AG09319 (cell line): ENCODE measurements at places on chromosomes 2 and 18.

GRCh38 chr2:64342195-64343099 lies 111.5 kb upstream of the LGALSL start:
- no peak for DNase-seq

GRCh38 chr2:168147830-168148794 lies 99.3 kb downstream of the STK39 start:
- DNase-seq: no peak

GRCh38 chr2:147636238-147636882 lies 208.5 kb upstream of the ACVR2A start:
- DNase-seq: peak; percentile 42

GRCh38 chr2:159613651-159614285 lies 2.6 kb downstream of the BAZ2B start:
- no peak for DNase-seq

DNA sequence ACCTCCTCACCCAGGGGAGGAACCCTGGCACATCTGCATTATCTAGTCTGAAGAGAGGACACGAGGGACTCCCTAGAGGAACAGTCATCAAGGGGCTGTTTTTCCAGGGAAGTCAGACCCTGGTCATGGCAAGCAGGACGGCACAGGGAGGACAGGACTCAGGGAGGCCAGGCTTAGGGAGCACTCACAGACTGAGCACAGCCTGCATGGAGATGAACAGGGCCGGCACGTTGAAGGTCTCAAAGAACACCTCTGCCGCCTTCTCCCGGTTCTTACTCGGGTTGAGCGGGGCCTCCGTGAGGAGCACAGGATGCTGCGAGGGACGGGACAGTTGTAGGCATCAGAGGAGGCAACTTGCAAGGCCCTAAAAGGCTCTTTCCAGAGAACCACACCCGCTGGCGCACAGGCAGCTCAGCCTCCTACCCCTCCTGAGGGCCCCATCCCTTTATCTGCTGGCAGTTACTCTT lies 5.1 kb downstream of the ACTR1B start:
- DNase-seq: no peak

GRCh38 chr2:172100935-172101820 lies 1.5 kb downstream of the DLX2 start:
- DNase-seq: no peak

DNA sequence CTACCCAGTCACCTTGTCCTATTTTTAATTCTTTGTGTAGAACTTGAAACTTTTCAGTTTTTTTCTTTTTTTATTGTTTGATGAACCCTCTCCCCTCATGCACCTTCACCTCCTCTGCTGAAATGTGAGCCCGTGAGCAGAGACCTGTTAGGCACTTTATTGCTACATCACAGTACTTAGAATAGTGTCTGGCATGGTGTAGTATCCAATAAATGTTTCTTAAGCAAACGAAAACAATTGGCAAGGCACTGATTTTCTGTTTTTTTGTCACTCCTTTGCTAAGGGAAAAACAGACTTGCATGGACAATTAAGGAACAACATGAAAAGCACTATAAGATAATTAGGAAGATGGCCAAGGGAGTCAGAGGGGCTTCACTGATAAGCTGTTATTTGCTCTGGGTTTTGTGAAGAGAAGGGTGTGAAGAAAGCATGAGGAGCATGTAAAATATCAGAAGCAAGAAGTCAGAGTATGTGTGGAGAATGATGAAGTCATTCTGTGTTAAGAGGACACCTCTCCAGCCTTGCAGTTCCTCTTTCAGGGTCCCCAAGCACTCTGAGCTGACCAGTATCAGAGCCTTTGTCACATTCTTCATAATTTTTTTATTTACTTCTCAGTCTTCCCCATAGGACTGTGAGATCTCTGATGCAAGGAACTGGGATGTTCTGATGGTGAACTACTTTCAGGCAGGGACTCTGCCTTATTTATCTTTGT lies 99.7 kb upstream of the CAVIN2 start:
- no peak for DNase-seq

DNA sequence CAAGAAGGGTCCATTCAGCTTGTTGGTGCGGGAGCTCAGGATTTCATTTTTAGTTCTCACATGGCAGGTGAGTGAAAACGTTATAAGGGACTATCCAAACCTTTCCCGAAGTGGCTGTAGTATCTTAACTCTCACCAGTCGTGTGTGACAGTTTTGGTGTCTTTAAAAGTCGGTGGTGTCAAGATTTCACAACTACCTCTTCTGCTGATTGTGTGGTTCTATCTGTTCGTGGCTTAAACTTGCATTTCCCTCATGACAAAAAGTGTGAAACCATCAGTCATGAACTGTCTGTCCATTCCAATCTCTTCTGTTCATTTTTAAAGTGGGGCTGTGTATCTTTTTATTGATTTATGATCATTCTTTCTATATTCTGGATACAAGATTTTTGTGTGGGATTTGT lies 3.8 kb upstream of the AQP12B start:
- no peak for DNase-seq

DNA sequence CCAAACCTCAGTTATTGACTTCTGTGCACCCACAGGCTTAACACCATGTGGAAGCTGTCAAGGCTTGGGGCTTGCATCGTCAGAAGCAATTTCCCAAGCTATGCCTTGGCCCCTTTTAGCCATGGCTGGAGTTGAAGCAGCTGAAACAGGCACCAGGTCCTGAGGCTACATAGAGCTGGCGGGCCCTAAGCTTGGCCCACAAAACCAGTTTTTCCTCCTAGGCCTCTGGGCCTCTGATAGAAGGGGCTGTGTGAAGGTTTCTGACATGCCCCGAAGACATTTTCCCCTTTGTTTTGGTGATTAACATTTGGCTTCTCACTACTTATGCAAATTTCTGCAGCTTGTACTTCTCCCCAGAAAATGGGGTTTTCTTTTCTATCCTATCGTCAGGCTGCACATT lies 9.1 kb upstream of the TMX3 start:
- no peak for DNase-seq

- no peak for DNase-seq
These were observed 873.7 kb downstream of the CNTNAP5 start for GRCh38 chr2:124898827-124899226.

GRCh38 chr2:200786826-200787225 lies 24.9 kb upstream of the BZW1 start:
- no peak for DNase-seq

DNA sequence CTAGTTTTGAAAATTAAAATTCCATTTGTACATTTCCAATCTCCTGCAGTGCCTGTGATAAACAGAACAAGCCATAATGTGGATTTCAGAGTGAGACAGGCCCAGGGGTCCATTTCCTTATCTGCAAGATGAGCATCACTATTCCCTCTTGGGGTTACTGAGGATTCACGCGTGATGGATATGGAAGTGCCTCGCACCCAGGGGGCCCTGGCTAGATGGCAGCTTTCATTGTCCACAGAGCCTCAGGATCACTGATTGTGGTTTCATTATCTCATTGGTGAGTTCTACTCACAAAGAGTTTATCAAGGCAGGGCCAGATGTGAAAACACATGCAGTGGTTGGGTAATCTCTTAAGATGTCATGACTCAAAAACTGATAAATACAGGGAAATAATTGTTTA lies 11.6 kb downstream of the CNGA3 start:
- DNase-seq: no peak

- DNase-seq: no peak
These were observed 9.7 kb downstream of the SNED1 start for GRCh38 chr2:241007880-241008710.

DNA sequence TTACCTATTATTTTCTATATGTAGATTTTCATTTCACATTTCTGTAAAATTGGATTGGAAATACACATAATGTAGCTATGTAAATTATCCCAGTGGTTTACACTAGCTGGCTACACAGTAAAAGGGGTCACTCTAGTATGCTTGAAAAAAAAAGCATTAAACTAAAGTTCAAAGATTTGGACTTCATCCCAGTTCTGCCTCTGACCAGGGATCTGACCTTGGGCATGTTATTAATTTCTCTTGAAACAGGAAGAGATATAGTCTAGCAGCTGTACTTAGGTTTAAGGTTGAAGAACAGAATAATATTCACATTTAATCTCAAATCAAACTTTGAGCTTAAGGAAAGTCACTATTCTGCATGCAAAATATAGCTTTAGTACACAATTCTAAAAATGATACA lies 64.5 kb upstream of the RPE start:
- DNase-seq: no peak

DNA sequence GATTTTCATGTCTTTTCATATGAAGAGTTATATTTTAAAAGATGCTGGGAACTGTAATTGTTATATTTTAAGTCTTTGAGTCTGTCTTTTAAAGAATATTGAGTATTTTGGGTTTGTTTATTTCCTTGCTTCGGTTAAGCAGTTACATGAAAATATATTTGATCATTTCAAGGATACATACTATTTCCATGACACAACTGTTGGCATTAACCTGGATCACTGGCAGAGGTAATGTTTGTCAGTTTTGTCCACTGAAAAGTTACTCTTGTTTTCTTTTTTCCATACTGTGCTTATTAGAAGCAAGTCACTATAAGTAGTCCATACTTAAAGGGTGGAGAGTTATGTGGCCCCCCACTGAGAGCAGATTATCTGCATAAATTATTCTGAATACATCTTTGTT lies 1142.0 kb upstream of the TMEFF2 start:
- no peak for DNase-seq

DNA sequence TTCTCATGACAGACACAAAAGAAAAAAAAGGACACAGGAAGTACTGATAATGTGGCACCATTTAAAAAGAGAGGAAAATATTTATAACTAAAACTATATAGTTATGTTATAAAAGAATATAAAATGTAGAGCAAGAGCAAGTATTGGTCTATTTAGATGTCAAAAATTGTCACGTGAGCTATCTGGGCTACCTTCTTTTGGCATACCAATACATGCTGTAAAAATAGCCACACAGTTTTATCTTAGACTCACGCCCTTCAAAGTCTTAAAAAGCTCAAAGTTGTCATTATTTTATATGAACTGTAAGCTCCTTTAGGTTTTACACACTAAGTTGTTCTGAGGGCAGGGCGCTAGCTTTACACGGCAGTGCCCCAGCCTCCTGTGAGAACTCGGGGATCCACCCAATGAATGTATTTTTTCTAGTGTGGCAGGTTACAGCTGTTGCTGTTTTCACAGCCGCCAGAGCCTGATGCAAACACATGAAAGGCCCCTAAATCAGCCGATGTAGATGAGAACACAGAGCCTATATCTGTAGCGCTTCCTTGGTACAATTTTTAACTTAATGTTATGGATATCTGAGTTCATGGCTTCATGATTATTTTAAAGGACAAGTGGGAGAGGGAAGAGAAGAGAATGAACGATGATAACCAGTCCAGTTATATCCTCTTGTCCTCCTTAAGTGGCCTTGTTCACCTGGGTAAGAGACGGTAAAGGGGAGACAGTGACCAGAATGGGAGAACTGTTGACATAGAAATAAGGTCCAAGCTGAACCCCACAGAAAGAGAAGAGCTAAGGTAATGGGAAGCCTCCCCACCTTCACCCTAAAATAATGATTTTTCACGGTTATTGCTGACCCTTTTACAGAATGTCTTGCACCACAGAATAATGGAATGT lies 130.8 kb downstream of the CACNB4 start:
- no peak for DNase-seq

GRCh38 chr2:60861736-60862135 lies 19.6 kb upstream of the REL start:
- no peak for DNase-seq

GRCh38 chr18:51278045-51278649 lies 80.7 kb upstream of the MEX3C start:
- DNase-seq: no peak

GRCh38 chr2:19881221-19881907 lies 20.4 kb downstream of the TTC32 start:
- DNase-seq: no peak

DNA sequence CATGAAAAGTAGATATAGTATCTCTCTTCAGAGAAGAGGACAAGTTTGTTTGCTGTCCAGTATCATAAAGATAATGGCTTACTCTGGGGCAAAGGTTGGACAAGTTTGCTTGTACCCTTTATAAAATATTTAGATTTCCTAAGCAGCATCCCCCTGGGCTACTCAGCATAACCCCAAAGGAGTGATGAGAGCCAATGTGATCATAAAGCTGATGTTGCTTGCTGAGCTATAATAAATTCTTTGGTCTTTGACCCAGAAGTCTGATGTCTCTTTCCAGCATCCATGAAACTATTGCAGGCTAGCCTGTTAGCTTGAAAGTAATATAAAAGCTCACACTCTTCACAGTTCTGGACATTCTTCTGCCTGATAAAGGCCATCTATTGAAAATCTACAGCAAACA lies 138.3 kb upstream of the STON1 start:
- no peak for DNase-seq

GRCh38 chr18:48615566-48616401 lies 77.0 kb downstream of the CTIF start:
- DNase-seq: no peak

- DNase-seq: no peak
These were observed 136.7 kb downstream of the TMEM247 start for GRCh38 chr2:46615986-46616485.

DNA sequence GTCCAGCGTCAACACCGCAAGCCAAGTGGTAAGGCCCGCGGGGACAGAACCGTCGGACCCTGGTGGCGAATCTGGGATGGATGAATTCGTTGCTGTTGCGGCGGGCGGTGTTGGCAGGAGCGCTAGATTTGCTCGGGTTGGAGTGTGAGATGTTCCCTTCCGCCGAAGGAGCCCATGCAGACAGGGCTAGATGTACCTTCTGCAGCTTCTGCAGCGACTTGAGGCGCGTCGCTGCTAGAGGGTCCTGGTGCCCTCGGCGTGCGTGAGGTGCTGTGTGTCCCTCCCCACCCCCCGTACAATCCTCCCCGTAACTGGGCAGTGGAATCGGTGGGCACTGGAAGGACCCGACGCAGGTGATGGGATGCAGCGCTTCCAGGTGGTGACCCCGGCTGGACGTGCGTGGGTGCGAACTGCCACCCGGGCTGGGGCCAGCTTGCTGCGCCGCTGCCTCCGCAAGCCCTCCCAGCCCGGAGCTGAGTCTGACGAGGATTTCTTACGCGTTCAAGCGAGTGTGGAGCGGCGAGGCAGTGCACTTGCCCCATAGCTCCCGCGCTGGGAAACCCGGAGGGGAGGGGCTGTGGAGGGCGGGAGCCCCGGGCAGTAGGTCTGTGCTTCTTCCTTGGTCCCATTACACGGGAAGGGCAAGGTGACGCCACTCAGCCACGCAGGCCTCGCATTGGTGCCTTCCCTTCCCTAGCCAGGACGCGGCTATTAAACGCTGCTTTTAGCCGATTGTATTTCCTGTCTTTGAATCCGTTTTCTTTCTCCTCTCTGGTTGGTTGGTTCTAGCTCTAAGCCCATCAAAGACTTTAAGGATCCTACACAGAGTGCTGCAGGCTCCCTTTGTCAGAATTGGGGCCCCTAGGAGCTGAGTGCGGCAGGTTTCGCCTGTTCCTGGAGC lies 34.2 kb downstream of the CHRNA1 start:
- DNase-seq: no peak

- no peak for DNase-seq
These were observed 468 bp upstream of the SATB2 start for GRCh38 chr2:199458009-199458805.

GRCh38 chr2:64731746-64732145 lies 78.0 kb upstream of the SERTAD2 start:
- no peak for DNase-seq

- no peak for DNase-seq
These were observed 11.5 kb upstream of the KYNU start for GRCh38 chr2:142865924-142866323.

- DNase-seq: no peak
These were observed 211.3 kb downstream of the LOXHD1 start for GRCh38 chr18:46445522-46446313.

- no peak for DNase-seq
These were observed 22.9 kb downstream of the IGFBP5 start for GRCh38 chr2:216672466-216672865.

- DNase-seq: no peak
These were observed 56.9 kb downstream of the DGKD start for GRCh38 chr2:233411162-233411561.
